ENCODE measurements at places on chromosomes 13 and 19.

GRCh38 chr19:8831373-8831772, 731 bp downstream of the ZNF558 start:
- no peak for DNase-seq

DNA sequence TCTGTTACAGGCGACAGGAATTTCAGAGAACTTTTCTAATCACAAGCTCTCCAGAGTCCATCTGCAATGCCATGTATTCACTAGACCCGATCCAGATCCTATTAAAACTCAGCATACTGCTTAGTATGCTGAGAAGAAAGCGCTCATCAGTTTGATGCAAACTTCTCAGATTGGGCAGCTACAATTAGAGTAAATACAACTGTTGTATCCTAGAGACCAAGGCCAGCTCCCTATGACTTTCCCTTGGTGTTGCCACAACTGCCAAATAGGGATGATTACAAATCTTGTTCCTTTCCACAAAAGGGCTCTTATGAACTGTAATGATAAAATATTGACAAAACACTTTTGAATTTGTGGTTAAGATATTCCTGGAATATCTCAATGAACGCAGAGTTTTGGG, 191.2 kb downstream of the SPRY2 start:
- no peak for DNase-seq

DNA sequence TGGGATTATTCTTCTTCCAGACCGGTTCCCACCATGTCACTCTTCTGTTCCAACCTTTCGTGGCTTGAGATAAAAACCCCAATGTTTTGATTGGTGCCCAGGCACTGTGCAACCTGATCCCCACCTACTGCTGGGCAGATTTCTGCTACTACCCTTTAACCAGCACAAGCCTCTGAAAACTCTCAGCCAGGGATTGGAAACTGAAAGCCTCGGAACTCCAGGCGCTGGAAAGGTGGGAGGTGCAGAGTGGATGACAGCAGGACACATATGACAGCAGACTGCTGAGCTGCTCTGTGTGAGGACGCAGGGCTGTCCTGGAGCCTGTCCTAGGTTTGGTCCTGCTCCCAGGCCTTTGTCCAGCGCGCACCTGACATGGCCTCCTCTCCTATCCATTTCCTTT, 68.5 kb upstream of the GTF3A start:
- no peak for DNase-seq

DNA sequence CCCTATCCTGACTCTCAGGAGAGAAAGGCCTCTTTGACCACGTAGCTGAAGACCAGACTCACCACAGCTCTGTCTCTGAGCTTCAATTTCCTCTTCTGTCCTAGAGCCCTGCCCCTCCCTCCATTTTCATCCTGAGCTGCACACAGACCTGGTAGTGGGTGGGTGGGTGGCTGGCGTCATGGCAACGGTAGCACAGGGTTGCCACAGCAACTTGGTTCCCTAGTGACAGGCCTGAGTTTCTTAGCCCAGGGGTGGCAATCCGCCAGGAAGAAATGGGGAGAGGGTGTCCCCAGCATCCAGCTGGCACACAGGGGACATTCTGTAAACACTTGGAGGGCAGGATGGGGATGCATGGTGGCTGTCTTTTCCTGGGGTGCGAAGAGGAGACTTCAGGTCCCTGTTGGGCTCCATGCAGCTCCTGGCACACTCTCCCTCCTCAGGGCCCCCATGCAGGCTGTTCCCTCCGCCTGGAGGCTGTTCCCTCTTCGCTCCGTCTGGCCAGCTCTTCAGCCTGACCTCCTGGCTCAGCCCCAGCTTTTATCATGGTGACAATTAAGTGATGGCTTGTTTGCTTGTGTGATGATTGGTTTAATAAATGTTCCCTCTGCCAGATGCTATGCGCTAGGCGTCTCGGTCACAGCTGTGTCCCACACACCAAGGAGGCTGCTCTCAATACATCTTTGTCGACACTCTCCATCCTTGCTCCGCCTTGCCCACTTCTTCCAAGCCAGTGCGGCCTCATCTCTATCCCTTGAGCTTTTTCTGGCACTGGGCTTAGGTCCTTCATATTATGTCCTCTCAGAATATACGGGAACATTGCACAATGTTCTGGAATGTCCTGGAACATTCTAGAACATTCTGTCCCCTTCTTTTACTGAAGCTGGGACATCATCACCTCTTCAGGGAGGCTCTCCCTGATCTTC, 7.4 kb upstream of the KLHL26 start:
- DNase-seq, result no peak

GRCh38 chr19:39852882-39853281, 6.7 kb upstream of the FBL start:
- DNase-seq, result no peak

DNA sequence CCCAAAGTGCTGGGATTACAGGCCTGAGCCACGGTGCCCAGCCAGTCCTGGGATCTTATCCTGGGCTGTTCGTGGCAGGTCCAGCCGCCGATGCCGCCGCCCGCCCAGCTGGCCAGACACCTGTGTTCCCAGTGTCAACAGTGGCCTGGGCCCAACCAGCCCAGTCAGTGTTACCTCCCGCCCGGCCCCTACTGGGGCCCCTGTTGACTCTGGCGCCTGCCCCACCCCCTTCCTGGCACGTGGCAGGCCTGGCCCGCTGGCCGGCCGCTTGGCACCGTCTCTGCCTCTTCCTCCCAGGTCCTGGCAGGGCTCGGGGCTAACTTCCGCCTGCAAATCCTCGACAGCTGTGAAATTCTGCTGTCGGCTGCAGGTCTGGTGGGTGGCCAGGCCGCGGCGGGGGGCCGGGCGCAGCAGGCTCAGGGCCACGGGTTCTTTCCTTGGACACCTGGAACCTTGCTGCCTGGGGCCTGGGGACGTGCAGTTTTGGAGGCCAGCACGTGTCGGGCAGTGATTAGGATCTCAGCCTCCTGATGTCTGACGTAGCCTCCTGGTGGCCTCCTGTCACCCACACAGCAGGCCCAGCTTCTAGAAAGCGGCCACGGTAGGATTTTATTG, 9.1 kb downstream of the ARID3A start:
- DNase-seq, result no peak

DNA sequence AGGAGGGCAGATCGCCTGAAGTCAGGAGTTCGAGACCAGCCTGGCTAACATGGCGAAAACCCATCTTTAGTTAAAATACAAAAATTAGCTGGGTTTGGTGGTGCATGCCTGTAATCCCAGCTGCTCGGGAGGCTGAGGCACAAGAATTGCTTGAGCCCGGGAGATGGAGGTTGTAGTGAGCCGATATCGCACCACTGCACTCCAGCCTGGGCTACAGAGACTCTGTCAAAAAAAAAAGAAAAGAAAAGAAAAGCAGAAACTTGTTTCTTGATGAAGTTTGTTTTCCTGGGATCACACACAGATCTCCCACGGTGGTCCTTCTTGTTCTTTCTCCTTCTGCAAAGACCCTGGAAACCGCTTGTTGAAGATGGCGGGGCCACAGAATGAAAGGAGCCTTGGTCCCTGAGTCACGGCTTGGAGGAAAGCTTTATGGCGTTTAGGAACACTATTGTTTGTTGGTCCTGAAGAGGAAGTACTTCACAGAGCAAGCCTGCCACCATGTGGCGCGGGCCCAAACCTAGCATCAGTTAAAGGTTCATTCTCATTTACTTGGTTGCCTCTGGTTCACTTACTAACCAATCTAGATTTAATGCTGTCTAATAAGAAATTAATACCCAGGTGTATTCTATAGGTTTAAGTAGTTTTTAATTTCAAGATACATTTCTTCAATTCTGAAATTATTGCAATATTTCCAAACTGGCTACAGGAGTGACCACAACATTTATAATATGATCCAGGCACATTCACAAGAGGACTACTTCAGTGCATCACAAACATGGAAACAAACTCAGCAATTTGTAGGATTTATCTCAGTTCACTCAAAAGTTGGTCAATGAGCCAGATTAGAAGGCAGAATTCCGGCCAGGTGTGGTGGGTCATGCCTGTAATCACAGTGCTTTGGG, 21.3 kb upstream of the ARL11 start:
- peak; percentile 65 for DNase-seq

DNA sequence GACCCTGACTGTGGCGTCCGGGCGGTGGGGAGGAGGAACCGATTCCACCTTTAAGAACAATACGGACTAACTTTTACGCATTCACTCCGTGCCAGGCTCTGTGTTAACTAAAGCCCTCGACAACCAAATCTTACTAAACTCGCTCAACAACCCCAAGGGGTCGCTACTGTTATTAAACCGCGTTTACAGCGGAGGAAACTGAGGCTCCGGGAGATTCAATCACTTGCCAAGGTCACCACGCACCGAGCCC, 1.2 kb downstream of the SAMD1 start:
- DNase-seq, result no peak

All from non-pigmented ciliary epithelial cell (primary cell).